NCI-H146 (cell line): ENCODE measurements at places on chromosomes 7 and 10.
A peak's percentile ranks its signal among the peaks of the same experiment; 100 is the strongest.

- no peak for DNase-seq
These were observed 73.7 kb downstream of the DKK1 start for GRCh38 chr10:52387744-52388143.

GRCh38 chr7:156614434-156615264, 25.9 kb upstream of the RNF32 start:
- DNase-seq, result peak; percentile 40

DNA sequence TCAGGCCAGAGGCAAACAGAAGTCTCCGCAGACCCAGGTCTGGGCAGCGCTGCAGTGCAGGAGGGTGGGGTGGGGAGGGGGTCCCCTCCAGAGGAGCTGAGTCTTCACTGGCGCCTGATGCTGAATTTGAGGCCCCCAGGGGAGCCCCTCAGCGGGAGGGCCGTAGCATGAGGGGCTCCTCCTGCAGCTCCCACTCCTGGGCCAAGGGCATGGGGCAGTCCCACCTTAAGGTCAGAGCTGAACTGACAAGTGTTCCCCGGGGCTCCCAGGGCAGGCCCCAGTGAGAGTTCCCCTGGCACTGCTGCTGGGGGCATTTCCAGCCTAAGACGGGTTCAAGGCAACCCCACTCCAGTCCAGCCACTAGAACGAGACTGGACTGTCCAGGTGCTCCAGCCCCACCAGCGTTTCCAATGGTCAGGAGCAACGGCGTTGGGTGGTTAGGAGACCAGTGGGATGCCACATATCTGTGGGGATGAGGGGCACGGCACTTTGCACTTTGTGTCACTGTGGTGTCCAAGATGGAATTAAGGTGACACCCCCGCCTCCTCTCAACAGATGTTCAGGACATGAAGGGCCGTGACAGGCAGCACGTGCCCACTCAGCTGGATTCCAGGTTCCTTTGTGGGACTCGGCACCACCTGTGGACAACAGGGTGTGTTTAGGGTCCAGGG, 139.1 kb downstream of the PTPRN2 start:
- no peak for DNase-seq

GRCh38 chr10:21950566-21950965, 53.0 kb downstream of the DNAJC1 start:
- no peak for DNase-seq

DNA sequence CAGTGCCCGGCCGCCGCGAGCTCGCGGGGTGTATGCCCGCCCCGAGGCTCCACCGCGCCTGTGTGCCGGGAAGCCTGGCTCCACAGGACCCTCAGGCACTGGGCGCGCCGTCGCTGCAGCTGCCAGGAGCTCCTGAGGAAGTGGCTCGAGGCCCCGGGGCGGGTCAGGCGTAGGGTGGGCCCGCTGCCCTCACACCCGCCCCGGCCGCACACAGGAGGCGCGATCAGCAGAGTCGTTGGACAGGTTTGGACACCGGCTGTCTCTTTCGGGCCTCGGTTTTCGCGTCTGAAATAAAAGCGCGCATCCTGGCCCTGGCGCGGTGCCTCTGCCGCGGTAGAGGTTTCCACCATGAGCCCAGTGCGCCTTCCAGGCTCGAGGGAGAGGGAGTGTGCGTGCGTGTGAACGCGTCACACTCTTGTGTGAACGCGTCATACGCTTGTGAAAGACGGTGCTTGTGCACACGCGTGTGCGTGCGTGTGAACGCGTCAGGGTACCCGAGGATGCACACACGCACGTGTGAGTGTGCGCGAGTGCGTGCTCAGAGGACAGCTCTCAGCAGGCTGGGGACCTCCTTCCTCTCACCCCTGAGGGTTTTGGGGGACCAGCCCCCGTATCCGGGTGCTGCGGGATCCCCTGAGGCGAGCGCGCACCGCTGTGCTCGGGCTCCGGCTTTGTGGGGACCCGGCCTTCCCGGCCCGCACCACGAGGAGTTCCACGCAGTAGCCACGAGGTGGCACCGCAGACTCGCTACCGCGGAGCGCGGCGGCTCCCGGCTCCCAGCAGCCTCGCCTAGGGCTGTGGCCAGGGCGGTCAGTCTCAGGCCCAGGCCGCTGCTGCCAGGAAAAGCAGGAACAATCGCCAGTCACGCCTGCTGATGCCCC, 83.8 kb downstream of the BMS1 start:
- DNase-seq, result peak; percentile 79

DNA sequence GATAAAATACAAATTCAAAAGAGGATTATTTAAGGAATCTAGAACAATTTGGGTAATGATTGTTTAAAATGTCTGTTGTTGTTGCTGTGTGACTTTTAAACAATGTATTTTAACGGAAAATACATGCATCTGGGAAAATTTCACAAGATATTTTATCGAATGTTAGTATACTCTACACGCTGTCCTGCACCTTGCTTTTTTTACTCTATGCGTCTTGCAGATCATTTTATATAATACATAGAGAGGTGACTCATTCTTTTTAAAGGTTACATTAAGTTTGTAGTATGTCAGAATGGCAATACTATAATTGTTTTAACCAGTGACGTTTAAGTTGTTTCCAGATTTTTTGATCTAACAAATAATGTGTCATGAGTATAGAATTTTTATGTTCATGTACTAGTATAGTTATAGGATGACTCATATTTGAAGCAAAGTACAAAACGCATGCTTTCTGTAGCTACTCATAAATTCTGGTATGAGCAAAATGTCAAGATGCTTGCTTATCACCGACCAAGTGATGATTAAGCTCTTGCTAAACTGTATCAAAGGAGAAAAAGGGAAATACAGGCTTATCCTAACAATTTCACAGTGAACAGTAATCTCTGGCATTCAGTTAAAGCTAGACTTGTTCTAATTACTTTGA, 4.9 kb downstream of the DKK1 start:
- no peak for DNase-seq

DNA sequence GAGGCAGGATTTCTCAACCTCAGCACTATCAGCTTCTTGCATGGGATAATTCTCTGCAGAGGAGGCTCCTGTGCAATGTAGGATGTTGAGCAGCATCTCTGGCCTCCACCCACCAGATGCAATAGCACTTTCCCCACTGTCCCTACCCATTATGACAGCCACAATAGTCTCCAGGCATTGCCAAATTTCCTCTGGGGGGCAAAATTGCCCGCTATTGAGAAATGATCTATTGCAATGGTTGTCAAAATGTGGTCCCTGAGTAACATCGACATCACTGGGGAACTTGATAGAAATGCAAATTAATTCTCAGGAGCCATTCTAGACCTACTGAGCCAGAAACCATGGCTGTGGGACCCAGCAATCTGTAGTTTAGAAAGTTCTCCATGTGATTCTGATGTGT, 7.0 kb downstream of the KCNK18 start:
- no peak for DNase-seq

DNA sequence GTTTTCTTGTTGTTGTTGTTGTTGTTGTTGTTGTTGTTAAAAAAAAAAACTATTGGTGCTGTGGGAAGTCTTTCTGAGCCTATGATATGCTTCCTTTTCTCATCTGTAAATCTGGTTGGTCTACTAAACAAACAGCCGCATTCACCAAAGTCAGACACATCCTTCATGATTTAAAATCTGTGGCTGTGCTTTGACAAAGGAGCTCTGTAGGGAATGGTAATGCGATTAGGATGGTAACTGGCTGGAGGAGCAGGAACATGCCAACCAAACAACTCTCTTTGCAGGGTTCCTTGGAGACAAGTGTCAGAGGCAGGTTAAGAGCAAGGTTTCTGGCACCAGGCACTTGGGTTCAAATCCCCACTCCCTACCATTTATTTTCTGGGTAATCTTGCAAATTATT, 14.9 kb upstream of the SP4 start:
- peak; percentile 4 for DNase-seq

DNA sequence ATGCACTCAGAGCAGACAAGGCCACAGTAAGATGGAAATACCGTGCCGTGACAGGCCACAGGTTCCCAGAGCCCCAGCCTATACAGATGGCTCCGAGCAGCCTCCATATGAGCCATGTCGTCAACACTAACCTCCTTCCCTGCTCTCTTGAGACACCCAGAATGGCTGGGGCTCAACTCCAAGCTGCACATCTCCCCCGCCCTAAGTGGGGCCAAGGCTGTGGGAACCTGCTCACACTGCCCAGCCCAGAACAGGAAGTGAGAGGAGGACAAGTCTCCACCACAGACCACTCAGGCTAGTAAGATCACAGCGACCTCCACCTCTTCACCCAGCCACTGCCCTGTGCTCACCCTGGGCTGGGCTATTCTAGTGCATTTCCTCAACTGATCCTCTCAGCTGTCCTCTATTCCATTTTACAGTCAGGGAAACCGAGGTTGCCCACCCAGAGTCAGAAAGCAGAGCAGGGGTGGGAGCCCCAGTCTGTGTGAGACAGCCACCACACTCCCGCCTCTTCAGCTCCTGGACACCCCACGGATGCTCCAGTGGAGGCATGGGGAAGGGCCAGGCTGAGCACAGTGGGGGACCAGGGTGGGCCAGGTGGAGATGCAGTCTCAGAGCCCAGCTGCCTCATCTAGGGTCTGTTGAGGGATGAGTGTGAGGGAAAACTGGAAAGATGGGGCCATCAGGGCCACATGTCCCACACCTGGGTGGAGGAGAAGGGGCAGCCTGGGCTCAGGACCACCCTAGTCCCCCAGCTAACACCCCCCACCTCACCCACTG, 11.6 kb downstream of the GRID1 start:
- DNase-seq, result no peak

- no peak for DNase-seq
These were observed 5.5 kb upstream of the CPXM2 start for GRCh38 chr10:123897146-123897545.

GRCh38 chr10:47081264-47081663, 170.0 kb downstream of the PTPN20 start:
- no peak for DNase-seq

DNA sequence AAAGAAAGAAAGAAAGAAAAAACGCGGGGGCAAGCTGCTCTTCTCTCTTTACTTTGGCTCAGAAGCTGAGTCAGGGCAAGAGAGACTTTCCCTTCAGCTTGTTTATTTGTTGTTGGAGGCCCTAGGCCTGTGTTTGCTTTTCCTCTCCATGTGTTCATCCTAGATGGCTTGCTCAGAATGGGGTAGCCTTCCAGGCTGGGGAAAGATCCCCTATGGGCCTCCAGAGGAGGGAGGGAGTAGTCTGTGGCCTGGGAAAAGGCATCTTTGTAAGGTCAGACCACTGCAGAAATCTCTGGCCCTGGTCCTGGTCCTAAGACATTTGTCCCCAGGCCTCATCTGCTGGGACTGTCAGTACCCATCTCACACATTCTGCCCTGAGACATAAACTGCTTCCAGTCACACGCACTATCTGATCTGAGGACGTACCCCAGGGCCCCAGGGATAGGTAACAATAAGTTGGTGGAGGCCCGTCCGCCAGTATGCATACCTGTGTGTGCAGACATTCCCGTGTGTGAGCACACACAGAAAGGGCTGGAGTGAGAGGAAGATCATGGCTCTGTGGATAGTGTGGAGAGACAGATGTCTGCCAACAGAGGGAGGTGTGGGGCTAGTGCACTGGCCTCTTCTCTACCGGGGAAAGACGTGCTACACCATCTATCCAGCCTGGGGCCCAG, 4.9 kb upstream of the SCD start:
- DNase-seq, result peak; percentile 70

DNA sequence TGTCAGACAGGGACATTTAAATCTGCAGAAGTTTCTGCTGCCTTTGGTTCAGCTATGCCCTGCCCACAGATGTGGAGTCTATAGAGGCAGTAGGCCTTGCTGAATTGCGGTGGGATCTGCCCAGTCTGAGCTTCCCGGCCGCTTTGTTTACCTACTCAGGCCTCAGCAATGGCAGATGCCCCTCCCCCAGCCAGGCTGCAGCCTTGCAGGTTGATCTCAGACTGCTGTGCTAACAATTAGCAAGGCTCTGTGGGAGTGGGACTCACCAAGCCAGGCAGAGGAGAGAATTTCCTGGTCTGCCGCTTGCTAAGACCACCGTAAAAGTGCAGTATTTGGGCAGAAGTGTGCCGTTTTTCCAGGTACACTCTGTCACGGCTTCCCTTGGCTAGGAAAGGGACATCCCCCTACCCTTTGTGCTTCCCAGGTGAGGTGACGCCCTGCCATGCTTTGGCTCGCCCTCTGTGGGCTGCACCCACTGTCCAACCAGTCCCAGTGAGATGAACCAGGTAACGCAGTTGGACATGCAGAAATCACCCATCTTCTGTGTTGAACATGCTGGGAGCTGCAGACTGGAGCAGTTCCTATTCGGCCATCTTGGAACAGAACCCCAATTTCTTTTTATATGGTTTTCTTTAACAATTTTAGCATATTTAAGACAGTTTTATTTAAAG, 28.4 kb upstream of the VWDE start:
- peak; percentile 36 for DNase-seq

DNA sequence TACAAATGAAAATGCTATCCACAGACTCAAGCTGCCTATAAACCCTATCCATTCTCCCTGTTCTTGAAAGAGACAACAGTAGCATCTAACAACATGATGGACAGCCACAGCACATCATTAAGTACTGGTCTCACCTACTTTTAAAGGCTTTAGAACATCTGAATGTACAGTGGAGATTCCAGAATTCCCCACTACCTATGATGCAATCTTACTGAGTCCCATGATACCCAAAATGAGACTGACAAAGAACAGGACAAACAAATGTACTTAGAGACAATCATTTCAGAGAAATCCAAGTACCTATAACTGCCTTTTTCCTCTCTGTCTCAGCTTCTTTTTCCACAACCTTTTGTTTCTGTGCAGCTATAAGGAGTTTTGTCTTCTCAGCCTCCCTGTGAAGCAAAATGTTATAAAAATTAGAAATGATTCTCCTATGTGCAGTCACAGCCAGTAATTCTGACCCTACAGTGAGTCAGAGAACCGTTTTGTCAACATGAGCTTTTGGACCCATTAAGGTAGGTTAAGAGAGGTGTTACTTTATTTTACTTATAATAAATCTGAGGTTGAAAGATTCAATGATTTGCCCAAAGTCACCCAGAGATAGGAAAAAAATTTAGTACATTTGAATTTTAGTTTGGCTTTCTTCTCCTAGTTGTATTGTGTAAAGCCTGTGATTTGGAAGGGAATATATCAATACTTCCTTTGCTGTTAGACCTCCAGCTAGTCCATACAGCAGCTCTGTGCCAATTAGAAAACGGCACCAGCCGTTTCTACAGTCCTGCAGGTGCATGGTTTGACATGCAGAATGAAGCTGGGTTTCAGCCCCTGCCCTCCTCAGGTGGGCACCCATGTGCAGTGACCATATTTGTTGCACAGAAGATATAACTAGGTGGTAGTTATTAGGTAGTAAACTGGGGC, 21.9 kb downstream of the ERLIN1 start:
- DNase-seq, result no peak

DNA sequence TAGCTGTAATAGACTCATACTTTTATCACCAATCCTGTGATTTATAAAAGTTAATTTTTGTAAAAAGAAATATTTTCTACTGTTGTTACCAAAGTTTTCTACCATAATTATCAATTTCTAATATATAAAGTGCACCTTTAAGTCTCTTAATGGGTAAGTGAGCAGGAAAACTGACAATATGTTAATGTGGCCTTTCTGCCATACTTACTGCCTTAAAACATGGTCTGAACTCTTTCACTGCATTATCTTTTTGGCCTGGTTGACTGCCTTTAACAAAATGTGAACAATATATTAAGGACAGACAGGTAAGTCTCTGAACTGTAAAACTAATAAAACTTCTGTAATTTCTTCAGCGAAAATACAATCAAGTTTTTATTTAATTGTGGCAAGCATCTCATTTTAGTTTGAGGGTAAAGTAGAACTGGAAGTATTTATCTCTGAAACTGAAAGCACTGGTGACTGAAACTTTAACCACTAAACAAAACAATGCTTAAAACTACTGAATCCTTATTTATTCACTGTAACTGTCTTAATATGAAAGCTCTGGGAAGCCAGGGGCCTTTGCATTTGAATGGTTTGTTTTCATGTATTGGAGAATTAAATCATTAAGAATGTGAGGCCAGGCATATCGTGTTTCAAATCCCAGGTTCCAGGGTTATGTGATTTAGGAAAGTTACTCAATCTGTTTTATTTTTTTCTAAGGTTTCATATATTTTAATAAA, 948.8 kb upstream of the POT1 start:
- DNase-seq, result no peak
